ENCODE measurements at places on chromosomes 6 and 20.

DNA sequence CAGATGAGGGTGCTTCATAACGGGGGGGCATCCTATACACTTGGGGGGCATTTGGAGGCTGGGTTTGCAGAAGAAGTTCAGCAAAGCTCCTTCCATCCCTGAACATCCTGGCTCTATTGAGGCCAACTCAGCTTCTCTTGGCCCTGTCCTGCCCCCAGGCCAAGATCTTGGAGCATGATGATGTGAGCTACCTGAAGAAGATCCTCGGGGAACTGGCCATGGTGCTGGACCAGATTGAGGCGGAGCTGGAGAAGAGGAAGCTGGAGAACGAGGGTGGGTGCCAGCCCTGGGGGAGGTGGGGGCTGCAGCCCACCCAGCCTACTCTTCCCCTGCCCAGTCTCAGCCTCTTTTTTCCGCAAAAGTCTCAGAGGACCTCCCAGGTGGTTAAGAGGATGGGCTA is 17.2 kb downstream of the GDAP1L1 start:
- DNase-seq: no peak

GRCh38 chr20:62066983-62067433 is 1.3 kb upstream of the TAF4 start:
- no peak for DNase-seq

GRCh38 chr6:110486756-110487155 is 10.3 kb upstream of the SLC22A16 start:
- DNase-seq: no peak

DNA sequence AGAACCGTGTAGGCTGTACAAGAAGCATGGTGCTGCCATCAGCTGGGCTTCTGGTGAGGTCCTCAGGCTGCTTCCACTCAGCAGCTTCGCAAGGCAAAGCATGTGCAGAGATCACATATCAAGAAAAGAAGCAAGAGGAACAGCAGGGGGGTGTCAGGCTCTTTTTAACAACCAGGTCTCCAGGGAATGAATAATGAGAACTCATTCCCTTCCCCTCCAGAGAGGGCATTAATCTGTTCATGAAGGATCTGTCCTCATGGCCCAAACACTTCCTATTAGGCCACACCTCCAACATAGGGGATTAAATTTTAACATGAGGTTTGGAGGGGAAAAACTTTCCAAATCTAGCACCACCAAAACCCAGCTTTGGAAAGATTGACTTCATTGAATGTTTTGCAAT is 20.0 kb downstream of the GINM1 start:
- DNase-seq: no peak

DNA sequence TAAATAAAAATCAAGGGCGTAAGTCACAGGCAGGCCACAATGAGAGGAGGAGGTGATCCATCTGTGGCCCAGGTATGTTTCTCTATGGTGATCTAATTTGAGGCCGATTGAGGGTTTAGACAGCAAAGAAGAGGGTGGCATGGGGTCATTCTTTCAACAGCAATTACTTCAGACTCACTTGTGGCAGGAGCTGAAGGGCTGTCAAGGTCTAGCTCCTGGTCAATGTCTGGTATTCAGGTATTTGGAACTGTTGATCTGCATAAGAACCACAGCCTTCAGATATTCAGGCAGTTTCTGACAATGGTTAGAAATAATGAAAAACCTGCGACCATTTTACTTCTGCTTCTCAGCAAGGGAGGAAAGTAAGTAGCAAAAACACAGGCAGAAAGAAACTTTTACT is 259.6 kb downstream of the FOXC1 start:
- DNase-seq: no peak

All from T-cell (primary cell).